ENCODE measurements at places on chromosomes 5 and 9.

DNA sequence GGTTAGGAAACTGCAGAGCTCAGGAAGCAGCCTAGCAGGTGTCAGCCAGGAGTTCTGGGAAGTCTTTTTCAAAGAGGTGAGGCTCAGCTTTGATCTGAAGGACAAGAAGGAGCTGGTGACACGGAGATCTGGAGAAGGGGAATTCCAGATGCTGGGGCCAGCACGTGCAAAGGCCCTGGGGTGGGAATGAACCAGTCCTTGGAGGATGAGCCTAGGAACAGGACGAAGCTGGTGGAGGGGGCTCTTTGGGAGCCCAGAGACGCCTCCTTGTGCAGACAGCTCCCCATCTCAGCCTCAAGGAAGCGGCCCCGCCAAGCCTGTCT, 15.2 kb upstream of the RNU6ATAC start:
- no peak for DNase-seq

DNA sequence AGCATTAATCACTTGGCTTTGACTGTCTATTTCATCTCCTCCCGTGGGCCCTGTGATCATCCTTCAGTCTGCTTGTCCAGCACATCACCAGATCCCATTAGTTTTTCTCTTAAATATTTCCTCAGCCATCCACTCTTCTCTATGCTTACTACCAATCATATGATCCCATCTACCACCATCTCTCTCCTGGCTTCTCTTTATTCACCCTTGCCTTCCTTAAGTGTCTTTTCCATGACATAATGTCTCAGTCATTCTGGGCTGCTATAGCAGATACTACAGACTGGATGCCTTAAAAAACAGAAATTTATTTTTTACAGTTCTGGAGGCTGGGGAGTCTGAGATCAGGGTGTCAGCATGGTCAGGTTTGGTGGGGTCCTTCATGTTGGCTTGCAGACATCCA, 208.4 kb upstream of the PPP1R2B start:
- DNase-seq = no peak

GRCh38 chr5:108720391-108720790, 27.3 kb upstream of the FER start:
- no peak for DNase-seq

DNA sequence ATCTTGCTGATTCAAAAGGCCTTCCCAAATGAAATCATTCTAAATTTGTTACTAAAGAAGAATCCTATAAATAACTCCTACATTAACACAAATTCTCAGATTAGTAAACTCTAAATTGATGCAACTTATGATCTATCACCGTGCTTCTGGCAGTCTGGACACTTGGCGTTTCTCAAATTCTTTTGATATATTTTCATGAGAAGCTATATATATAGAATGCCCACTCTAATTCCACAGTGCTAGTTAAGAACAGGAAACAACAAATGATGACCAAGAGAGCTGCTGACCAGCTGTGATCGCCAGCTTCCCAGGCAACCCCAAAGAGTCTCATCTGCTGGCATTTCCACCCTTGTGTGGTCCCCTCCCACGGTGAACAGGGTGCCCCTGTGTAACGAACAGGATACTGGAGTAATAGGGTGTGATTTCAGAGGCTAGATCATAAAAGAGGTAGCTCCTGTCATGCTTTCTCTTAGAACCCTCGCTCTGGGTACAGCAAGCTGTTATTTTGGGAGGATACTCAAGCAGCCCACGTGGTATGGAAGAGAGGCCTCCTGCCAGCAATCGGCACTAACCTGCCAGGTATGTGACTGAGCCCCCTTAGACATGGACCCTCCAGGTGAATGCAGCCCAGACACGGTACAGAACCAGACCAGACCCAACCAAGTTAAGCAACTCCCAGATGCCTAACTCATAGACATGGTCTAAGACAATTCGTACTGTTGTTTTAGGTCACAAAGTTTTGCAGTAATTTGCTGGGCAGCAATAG, 64.7 kb downstream of the CDC14B start:
- no peak for DNase-seq

- no peak for DNase-seq
Measured at GRCh38 chr9:124342776-124343485, 72.3 kb downstream of the PSMB7 start.

DNA sequence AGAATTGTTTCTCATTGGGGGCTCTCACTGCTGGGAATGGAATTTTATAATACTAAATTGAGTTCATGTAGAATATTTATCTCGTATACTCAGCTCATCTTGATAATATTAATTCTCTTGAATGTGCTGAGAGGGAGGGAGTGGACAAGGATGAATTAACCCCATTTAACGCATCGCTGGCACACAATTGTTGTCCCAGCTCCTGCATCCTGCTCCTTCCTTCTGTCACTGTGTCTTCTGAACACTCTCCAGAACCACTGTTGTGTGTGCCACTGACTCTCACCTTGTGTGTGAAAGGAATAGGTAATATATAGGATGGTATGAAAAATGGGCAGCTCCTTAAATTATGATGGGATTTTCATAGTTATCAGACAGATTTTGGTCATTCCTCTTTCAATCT, 267.3 kb downstream of the MTRR start:
- no peak for DNase-seq

DNA sequence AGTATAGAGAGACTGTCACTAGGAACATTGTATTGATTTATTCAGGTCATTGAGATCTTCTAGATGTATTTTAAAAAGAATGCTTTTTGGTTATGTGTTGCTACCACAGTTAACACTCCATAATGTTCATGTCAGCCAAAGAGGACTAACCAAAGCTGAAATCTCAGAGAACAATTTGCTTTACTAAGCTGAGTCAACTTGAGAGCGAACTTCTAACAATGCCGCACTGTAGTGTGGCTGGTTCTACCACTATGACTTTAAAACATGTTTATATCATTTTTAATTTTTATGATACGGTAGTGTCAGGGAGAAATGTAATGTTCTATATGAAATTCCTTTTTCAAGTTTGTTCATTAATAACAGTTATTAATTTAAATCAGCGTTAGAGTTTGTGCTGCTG, 42.1 kb downstream of the GALNT12 start:
- DNase-seq = no peak

DNA sequence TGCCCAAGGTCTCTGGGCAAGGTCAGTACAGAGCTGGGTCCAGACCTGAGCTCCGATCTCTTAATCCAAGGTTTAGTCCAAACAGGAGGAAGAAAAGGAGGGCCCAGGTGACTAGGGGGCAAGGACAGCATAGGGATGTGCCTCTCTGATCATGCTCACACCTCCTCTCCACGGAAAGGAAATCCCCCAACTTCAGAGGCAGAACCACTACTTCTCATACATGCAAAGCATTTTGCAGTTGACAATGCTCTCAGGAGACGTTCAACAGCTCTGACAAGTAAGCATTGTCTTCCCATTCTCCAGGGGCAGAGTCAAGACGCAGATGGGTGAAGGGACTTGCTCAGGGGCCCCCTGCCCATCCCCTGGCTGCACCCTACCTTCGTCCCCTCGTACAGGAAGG, 8.7 kb upstream of the CORO2A start:
- no peak for DNase-seq

DNA sequence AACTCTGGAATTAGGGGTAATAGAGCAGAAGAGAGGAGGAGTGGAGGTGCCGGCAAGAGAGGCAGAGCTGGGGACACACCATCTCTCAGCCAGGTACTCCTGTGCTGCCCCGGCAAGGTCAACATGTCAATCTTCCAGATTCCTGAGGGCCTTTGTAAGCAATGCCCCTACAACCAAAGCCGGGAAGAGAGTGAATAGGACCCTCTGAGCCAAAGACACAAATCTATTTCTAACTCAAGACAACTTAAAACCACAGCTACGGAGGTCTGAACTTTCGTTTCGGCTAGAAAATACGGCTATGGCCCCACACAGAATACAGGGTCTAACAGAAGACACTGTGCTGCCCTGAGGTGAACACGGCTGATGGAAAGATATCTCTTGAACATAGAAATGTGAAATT, 66.6 kb downstream of the SERINC5 start:
- no peak for DNase-seq

GRCh38 chr9:93060746-93061259, 2.3 kb downstream of the SUSD3 start:
- DNase-seq = no peak

DNA sequence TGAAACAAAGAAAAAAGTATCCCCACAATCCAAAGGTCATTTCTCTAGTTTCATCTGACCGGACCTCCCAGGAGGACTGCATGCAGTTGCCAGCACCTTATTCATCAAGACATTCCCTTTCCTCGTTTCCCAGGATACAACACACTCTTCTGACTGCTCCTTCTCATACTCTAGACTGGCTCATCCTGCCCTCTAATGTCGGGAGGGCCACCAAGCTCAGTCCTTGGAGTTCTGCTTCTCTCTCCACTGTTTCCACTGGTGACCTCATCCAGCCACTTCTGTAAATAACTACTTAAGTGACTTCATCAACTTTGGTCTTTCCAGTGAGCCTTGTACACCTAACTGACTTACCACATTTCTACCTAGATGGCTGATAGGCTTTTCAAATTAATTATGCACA, 179.1 kb downstream of the EPB41L4A start:
- DNase-seq = no peak

- DNase-seq = no peak
Measured at GRCh38 chr9:126531035-126531571, 82.6 kb upstream of the LMX1B start.

DNA sequence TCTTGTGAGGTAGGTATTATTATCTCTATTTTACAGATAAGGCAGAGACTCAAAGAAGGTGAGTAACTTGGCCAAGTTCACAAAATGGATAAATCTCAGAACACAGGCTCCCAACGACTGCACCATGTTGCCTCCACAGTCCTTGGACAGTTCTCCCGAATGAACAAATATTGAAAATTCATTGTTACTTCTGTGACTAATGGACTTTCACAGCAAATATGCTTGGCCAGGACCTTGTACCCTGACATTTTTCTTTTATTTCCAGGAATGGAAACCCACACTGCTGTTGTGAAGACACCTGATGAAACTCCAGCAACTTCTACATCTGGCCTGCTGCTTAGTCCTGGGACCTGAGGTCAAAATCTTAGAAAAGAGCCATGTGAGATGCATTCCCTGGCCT, 2.5 kb upstream of the CYSTM1 start:
- no peak for DNase-seq

- DNase-seq = no peak
Measured at GRCh38 chr5:166595274-166595951, 1696.0 kb upstream of the WWC1 start.

DNA sequence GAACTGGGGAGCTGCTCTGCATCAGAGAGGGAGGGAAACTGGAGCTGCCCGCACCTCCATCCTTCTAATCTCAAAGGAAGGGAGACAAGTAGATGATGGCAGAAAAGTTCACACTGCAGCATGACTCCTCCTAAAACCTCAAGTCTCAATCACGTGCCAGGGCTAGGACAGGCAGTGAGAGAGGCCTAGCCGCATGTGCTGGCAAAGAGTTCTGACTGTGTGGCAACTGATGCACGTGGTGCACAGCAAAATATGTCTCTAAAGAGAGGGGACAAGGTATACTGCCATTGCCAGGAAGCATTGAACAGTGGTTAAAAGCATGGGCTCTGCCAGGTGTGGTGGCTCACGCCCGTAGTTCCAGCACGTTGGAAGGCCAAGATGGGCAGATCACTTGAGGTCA, 38.1 kb downstream of the FBXO10 start:
- DNase-seq = no peak

Data from effector memory CD4-positive, alpha-beta T cell (primary cell).